HTR-8/SVneo (cell line): ENCODE measurements at places on chromosomes 3 and 15.
A peak's percentile ranks its signal among the peaks of the same experiment; 100 is the strongest.

- no peak for DNase-seq
Measured at GRCh38 chr3:187743195-187744141, 1.8 kb downstream of the BCL6 start.

DNA sequence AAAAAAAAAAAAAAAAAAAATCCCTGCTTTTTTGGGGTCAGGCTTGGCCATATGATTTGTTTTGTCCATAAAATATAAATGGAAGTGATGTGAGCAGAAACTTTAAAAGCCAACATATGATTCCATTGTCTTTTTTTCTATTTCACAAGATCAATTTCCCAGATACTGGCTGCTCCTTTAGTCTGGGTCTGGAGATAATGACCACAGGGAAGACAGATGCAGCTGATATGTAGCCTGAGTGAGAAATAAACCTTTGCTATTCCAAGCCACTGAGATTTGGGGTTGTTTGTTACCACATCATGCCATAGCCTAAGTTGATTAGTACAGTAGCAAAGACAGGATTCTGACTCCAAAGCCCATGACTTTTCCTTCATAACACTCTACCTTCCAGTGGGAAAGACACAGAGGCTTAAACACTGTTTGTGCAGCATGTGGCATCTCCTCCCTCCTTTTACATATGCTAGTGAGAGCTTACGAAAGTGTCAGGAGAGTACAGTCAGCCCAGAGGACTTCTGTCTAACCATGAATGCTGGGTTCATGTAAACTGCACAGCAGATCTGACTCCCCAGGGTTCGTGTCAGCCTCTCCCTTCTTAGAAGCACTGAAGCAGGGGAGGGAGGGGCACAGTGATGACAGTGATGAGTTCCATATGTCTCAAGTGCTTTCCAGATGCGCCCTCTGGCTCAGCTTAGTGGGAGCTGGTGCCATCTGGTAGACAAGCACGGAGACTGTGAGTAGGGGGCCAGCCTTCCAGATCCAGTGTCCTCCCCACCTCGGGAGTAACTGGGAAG lies 36.7 kb upstream of the SLC7A14 start:
- DNase-seq: peak; percentile 76

GRCh38 chr15:65087873-65088642 lies 11.5 kb downstream of the KBTBD13 start:
- no peak for DNase-seq

- DNase-seq: no peak
Measured at GRCh38 chr3:105152987-105153386, 213.7 kb upstream of the ALCAM start.

GRCh38 chr3:114790752-114791151 lies 356.3 kb downstream of the ZBTB20 start:
- no peak for DNase-seq

DNA sequence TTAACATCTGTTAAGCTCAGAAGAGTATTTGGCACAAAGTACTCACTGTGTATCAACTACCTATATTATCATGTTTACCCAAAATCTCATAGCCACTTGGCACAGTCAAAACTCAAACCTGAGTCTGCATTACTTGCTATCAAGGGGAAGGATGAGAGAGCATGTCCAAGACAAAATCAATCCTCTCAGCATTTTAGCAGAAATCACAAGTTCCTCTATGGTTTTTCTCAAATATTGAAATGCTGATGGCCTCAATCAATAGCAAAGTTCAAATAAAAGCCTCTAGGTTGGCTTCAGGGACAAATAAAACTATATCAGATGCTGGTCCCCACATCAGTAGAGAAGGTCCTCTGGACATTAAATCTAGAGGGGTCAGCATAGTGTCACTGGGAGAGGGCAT lies 14.3 kb downstream of the TBC1D2B start:
- no peak for DNase-seq

DNA sequence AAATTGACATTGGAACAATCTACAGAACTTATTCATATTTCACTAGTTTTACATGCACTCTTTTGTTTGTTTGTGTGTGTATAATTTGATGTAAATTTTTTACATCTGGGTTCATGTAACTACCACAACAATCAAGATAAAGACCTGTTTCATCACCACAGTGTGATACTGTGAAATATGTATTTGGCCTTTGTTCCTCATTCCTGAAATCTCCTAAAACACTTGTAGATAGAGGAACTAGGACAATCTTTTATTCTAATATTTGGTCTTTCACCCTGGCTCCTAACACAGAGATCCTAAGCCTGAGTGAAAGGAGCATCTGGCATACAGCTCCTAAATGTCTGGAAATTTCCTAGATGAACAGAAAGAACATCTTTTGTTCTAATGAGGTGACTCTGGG lies 155.0 kb upstream of the GPR149 start:
- no peak for DNase-seq

GRCh38 chr3:28699283-28699682 lies 350.7 kb upstream of the AZI2 start:
- DNase-seq: no peak

GRCh38 chr3:71684757-71685386 lies 40.3 kb downstream of the EIF4E3 start:
- DNase-seq: peak; percentile 62

DNA sequence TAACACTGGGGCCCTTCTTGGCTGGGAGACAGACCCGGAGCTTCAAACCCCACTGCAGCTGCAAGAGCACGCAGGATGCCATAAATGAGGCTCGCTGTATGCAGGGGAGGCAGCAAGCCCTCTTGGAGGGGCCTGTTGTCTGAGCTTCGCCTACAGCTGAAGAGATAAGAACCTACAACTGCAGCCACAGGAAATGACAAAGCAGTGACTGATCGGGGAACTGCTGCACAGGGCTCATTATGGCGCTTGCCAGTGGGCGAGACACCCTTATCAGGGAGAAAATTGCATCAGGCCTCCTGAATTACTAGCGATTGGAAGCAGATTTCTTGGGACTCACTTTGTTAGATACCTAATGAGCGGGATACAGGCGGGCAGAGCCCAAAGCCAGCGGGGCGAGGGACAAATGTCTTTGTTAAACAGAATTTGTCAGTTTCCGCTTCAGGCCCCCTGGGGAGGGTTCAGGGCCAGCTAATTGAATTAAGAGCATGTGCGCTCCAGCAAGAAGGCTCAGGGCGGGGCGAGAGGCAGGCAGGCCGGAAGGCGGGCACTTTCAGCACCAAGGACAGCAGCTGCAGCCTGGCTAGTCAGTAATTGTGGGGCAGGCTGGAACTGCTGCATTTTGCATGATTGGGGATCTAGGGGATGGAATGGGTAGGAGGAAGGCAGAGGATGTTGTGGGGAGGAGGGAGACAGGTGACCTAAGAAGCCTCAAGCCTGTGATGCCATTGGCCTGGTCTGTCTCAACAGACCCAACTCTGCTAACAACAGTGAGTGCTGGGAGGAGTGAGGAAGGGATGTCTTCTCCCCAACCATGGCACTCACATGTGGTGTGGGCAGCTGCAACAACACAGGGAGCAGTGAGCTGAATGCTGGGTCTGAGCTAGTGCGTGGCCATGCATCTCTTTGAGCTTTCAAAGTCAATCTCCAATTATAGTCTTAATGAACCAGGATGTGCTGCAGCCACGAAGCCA lies 55.3 kb downstream of the CCDC33 start:
- DNase-seq: peak; percentile 86

- DNase-seq: no peak
Measured at GRCh38 chr3:76307556-76307955, 522.2 kb upstream of the ZNF717 start.

DNA sequence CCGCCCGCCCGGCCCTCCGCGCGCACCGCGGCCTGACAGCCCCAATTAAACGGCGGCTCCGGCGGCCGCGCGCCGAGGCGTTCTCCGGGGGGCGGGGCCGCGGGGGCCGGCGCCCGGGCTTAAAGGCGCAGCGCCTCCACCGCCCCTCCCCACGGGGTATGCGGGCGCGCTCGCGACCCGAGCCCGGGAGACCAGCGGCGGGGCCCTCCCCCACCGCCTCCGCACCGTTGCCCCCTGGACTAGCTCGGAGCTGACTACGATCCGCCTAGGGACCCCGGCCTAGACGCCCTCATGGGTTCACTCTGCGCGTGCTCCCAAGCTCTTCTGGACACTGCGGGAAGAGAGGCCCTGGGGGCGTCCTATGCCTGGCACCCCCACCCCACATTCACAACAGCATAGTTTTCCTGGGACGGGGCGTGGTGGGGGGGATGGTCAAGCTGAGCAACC lies at the start of gene DUSP7:
Gene DUSP7, minus strand, starts transcription at position 51 of the 447 bp plus-strand sequence. CDS start 205 bp downstream, outside the sequence.
- DNase-seq: no peak

DNA sequence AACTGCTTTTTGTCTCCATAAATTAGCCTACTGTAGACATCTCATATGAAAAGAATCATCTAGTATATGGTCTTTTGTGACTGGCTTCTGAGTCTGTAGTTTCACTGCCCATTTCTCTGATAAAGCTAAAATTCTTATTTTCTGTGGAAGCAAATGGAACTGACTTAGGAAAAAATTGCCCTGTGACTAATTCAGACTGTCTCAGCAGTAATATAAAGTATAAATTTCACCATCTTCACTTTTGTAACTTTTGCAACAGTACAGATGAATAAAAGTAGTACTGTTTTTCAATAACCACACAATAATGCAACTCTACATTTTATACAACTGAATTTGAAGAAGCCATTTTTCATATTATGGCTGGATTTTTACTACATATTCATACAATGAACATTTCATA lies 104.1 kb downstream of the TBC1D5 start:
- no peak for DNase-seq

DNA sequence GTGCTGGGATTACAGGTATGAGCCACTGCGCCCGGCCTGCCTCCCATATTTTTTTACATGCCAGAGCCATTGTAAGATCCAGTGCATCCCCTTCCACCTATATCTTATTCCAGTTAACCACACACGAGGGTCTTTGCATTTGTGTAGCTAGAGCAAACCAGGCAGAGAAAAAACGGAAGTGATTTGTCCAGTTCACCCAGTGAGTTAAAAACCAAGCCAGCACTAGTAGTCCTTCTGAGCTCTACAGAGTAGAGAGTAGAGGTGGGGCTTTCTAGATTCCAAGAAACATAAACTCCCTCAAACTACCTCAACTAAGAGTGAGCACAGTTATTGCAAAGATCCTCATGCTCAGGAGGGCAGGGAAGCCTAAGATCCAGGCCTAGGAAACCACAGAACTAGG lies 34.7 kb downstream of the TMEM158 start:
- DNase-seq: no peak

GRCh38 chr3:3806856-3807255 lies 7.6 kb downstream of the LRRN1 start:
- DNase-seq: no peak

DNA sequence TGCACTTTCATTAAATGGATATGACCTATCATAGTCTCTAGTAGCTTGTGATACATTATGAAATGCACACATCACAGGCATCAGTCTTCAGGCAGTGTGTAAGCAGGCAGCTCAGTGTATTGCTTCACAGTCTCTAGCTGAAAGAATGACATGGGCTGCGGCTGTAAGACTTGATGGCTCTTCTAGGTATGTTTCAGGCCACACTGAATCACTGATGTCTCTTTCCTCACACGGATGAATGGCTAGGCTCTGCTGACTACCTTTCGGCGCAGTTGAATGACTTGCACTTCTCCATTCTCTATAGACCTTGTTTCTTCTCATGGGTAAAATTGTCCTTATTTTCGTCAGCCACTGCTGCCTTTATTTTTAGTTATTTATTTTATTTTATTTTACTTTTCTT lies 15.4 kb downstream of the APH1B start:
- DNase-seq: no peak

DNA sequence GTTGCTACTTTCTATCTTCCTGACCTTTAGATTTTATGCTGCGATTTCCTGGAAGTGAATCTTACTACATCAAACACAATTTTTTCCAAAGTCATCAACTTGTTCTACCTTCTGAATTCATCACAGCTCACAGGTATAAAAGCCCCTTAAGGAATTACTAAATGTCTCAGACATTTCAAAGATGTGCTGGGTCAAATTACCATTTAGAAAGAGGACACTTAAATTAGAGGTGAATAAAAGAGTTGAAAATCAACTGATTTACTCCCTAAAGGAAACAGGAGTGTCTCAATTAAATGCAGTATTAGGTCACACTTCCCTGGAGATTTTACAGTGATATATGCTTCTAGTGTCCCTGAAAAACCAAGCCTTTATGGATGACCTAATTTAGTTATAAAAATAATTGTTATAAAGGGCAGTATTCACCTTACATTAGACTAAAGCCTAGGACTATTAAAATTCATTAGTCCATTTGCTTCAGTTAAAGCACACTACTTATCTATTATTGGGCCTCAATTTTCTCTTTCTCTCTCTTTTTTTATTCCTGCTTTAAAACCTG lies 128.8 kb downstream of the GMNC start:
- no peak for DNase-seq

GRCh38 chr15:73802431-73803041 lies 49.4 kb upstream of the INSYN1 start:
- DNase-seq: no peak
